ENCODE measurements at places on chromosomes 2 and 18. TPM values are rescaled to one million over a fixed set of nuclear protein-coding genes. Genes with fewer than 3 reads are reported as not detected.

- no peak for DNase-seq
- H3K4me3 ChIP-seq, result no peak overlapping the region
- H3K27ac ChIP-seq, result no peak overlapping the region
- no peaks in the 10 kb centered on the region for H3K36me3 ChIP-seq
Measured at GRCh38 chr2:155766342-155767115, 566.0 kb downstream of the NR4A2 start.

ALK gene
- not detected for total RNA-seq

- peaks cover 2% of the 10 kb centered on the region for H3K27me3 ChIP-seq
- H3K4me1 ChIP-seq, result peaks cover 45% of the 10 kb centered on the region
- peak; percentile 45 for DNase-seq
- no peaks in the 10 kb centered on the region for H3K36me3 ChIP-seq
Measured at GRCh38 chr2:189236066-189236465, 56.5 kb upstream of the COL5A2 start.

AMER3 gene
- not detected for total RNA-seq

DNA sequence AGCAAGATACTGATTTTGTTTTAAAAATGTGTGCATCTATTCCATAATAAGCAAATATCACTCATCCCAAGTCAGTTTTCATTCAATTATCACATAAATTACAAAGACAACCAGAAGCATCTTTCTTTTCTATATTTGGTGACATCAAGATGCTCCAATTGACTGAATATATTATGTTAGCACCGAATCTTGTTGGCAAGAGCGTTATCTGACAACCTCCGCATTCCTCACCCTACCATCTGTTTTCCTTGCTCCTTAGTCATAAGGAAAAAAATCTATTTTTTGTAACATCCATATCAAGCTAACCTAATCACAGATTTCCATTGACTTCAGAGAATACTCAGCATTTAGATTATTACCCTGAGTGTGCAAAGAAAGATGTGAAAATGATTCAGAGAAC is 212.2 kb upstream of the KYNU start:
- no peaks in the 10 kb centered on the region for H3K27me3 ChIP-seq
- DNase-seq, result no peak
- H3K4me3 ChIP-seq, result no peak overlapping the region
- no peak overlapping the region for H3K27ac ChIP-seq
- H3K36me3 ChIP-seq, result no peaks in the 10 kb centered on the region
